Activated naive CD8-positive, alpha-beta T cell treated with anti-CD3 and anti-CD28 coated beads, Interleukin-2, amount 50 U/mL, for 16 hours (primary cell): ENCODE measurements at places on chromosomes 2 and 18.

- no peak for DNase-seq
Measured at GRCh38 chr2:107303964-107304363, 418.0 kb upstream of the ST6GAL2 start.

DNA sequence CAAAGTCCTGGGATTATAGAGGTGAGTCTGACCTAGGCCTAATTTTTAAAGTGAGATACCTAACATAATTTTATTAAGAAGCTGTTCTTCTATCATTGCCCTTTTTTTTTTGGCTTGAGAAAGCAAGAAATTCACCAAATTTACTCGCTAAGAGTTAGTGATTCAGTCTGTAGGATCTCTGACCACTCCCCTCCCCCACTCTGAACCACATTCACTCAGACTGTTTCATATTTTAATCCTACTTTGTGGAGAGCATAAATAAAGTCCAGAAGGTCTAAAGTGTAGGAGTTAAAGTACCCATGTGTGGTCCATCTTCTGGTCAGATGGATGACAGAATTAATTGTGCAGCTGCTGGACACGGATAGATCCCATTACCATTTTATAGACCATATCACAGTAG is 115.8 kb upstream of the MGAT5 start:
- DNase-seq: no peak

DNA sequence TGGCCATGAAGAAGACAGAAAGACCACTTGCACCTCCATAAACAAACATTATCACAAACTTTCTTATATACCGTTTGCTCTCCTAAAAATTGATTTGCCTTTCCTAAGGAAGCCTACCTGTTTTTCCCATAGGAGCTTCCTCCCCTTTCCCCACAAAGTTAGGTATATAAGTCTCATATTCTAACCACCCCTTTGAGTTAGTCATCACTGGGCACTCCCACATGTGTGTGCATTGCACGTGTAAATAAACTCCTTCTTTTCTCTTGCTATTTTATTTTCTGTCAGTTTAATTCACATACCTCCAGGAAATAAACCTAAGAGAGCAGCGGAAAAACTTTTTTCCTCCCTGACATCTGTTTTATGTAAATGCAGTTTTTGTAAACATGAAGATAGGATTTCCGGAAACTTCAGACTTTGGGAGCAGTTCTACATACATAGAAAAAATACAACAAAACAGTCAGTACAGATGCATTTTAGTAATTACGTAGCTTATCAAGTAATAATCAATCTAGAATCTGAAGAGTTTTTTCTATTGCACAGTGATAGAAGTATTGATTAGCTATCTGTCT is 46.6 kb downstream of the PLCL1 start:
- DNase-seq: no peak

GRCh38 chr18:892316-892715 is 12.4 kb upstream of the ADCYAP1 start:
- DNase-seq: no peak

DNA sequence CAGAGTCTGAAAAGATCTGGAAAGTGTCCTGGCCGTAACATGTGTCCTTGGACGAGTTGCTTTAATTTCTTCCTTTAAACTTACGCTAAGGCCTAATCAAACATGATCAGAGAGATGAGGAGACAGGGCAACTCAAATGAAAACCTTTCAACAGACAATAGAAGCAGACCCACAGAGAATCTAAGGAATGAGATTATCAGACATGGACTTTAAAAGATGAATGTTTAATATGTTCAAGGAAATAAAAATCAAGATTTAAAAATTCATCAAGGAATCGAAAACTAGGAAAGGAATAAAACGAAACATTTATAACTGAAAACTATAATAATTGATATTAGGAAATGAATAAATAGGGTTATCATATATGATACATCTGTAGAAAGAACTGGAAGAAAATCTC is 55.1 kb downstream of the RAB31 start:
- DNase-seq: no peak

- DNase-seq: no peak
Measured at GRCh38 chr18:69648486-69648885, 247.8 kb downstream of the DOK6 start.

DNA sequence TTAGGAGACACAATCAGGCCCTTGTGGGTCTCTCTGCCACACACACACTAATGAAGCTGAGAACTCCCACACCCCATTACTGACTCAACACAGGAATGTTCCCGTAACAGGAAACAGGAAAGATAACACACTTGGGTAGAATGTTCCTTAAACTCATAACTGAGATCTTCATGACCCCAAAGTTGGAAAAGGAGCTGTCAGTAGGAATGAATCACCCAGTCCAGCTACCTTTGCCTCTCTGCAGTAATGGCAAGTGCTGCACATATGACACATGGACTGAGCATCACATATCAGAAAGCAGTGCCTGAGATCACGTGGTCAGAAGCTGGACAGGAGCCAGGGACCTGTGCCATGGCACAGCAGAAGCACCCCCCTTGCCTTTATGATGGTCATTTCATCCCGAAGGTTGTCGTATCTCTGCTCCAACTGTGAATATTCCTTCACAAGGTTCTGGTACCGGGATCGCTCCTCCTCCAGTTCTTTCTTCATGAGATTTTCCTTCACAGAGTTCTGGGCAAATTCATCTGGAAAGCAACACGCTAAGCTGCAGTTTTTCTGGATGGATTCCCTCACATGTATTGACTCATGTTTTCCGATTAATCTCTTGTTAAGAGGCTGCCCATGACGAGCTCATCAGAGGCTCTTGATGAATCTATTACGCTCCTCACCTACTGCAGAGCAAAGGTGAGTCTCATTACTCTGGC is 65.4 kb upstream of the ACAA2 start:
- DNase-seq: no peak

- no peak for DNase-seq
Measured at GRCh38 chr2:97714084-97714949, 941 bp downstream of the ZAP70 start.

DNA sequence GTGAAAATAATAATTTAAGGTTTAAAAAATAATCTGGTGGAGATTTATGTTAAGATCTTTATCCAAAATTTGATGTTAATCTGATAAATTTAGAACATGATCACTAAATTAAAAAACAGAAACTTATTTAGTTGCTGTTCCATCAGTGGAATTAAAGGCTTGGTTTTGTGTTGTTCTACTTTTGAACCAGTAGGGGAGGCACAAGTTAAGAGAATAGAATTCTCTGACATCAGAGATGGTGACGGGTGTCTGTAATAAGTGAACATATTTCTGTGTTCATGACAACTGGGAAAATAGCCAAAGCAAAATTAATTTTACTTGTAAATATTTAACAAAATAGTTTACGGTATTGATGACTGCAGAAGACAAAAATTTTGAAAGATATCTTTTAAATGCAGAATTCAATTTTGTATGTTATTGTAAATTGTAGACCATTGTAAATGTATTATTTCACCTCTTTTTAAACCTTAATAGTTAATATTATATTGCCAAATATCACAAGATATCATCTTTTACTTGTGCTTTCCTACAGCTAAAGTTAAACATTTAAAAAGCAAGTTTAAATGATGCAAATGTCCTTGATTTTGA is 106.0 kb downstream of the UBR3 start:
- no peak for DNase-seq

DNA sequence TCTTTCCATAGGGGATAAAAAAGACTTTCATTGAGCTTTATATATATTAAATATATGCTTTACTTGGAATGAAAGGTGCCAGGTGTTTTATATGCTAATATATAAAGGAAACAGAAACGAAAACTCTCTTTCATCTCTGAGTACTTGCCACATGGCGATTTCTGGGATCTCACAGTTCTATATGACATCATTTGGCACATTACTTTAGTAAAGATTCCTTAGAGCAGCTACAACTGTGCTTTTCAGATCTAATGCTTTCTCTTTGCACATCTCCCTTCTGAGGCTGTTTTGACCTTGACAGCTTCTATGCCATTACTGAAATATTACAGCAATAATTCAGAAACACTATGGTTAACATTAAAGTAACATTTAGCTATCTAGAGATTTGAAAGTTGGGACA is 1082.9 kb upstream of the CDH2 start:
- no peak for DNase-seq

DNA sequence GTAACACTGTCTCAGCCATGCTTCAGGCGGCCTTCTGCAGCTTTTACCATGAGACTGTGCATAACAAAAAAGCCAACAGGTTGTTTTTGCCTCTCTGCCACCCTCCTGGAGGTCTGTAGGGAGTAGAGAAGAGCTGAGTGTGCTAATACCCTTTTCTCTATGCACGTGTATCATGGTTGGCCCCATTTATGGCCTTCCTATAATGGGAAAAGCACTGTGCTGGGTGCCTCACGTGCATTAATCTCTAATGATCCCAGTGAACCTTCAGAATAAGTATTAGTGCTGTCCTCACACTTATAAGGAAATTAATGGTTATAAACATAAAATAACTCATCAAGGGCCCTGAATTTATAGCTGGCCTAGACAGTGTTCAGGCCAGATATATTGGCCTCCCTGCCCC is 164.2 kb downstream of the CDH20 start:
- no peak for DNase-seq

- DNase-seq: no peak
Measured at GRCh38 chr18:30254331-30254730, 788.2 kb downstream of the DSC3 start.

DNA sequence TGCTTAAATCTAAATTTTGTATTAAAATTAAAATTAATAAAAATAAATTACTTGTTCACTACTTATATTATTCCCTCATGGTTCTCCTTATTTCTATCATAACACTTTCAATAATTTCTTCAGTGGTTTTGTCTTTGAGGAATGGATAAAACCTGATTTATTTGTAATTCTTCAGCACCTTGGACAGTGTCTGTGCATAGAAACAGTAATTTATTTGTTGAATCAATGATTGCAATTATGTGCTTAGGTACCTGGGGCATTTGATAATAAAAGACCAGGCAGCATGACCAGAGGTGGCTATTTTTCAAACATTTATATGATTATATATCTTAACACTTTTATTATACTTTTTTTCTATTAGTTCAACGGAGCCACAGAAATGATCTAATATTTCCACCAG is 1062.7 kb downstream of the DSC3 start:
- DNase-seq: no peak

DNA sequence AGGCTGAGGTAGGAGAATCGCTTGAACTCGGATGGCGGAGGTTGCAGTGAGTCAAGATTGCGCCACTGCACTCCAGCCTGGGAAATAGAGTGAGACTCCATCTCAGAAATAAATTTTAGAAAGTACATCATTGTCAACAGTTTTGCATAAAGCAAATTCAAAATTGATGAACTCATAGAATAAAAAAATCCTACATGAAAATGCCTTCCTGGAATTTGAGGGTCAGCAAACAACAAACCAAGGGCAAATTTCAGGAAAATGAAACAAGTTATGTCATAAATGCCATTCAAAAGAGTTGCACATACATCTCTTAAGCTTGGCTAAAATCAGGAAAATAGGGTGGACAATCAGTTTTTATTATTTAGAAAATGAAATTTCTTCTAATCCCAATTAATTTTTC is 45.1 kb downstream of the COL5A2 start:
- DNase-seq: no peak

- no peak for DNase-seq
Measured at GRCh38 chr2:11482473-11483035, 16.6 kb upstream of the E2F6 start.

GRCh38 chr2:170578606-170579005 is 136.5 kb upstream of the SP5 start:
- DNase-seq: no peak

GRCh38 chr2:225022188-225022587 is 20.1 kb downstream of the DOCK10 start:
- DNase-seq: no peak

GRCh38 chr2:241777170-241777685 is 606 bp downstream of the GAL3ST2 start:
- DNase-seq: no peak

- no peak for DNase-seq
Measured at GRCh38 chr18:41072946-41073345, 882.1 kb upstream of the PIK3C3 start.

GRCh38 chr18:78368726-78369125 is 610.9 kb upstream of the SALL3 start:
- no peak for DNase-seq

DNA sequence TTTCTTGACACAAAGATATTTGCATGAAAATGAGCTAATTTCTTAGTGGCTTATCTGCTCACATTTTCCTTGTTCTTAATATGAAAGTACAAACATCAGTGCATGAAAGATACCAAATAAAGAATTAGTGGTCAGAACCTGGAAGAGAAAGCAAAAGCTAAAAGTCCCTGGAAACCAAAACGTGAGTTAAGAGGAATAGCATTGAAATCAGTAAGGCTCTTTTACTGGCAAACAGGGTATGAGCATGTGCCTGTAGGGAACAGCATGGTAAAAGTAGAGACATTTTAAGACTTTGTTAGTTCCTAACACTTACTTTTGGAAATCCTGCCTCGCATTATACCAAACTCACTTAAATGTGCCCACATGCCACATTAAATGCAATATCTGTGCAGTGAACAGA is 31.9 kb upstream of the CWC22 start:
- no peak for DNase-seq

DNA sequence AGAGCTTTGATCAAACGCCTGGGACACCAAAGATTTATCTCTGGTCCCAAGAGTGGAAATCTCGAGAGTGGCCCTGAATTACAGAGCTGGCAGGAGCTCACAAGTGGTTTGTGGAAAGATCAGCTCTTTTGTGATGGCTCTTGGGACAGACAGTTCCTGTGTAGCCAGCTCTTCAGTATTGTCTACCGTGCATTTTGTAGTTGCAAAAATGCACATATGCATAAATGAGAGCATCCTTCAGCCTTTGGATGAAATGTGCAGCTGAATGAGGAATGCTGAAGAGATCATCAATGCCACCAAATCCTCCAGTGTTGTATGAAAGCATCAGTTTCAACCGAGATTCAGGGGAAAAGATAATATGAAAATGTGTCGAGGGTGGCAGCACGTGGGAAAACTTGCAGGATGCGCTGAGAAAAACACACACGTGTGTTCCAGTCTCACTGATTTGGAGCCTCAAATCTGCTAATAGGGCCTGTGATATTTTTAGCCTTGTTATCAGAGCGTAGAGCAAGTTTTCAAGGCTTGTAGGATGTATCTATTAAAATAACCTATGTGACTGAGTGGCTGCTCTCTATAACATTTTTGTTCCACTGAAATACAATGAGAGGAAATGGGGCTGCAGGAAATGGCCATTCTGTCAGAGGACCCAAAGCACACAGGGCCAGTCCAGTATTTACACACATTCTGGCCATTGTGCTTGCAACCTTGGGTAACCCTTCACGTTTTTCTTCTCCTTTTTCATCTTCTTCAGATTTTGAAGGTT is 138.7 kb downstream of the PRKCE start:
- no peak for DNase-seq
